Suppressor macrophage treated with lipopolysaccharide for 4 hours (primary cell): ENCODE measurements at places on chromosomes 6 and 20.

DNA sequence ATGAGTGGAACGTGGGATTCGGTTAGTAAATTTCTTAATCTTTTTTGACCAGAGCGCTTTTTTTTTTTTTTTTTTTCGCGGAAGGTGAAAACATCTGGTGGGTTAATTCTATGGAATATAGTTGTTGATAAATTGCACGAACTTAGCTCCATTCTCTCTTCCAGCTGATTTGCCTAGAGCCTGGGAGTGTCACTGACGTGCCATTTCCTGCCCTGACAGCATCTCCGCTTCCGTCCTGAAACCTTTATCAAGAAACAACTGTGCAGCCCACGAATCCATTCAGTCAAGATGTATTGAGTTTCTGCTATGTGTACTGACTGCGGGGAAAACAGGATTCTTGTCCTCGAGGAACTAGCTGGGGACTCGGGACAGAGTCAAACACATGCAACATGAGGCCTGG is 59.5 kb upstream of the TGM3 start:
- no peak for DNase-seq

GRCh38 chr6:127515234-127515793 is 3.8 kb downstream of the MTCL3 start:
- no peak for DNase-seq

- no peak for DNase-seq
Observed at GRCh38 chr6:170294298-170294730, 3.4 kb upstream of the DLL1 start.

DNA sequence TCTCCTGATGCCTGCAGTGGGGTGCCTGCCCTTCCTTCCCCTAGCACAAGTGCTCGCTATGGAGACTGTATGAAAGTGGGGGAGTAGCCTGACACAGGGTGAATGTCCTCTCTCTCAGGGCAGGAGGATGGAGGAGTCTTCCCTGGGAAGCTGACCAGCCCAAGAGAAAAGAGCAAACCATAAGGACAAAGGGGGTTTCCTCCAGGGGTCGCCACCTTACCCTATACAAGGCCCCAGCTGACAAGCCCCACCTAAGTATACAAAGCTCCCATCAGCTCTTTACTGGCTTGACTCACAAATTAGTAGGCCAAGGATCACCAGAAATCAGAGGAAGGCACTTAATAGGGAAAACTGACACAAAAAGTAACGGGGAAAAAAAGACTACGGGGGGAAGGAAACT is 54.1 kb downstream of the PLAGL1 start:
- no peak for DNase-seq
